ENCODE measurements at places on chromosomes 2 and 18.

DNA sequence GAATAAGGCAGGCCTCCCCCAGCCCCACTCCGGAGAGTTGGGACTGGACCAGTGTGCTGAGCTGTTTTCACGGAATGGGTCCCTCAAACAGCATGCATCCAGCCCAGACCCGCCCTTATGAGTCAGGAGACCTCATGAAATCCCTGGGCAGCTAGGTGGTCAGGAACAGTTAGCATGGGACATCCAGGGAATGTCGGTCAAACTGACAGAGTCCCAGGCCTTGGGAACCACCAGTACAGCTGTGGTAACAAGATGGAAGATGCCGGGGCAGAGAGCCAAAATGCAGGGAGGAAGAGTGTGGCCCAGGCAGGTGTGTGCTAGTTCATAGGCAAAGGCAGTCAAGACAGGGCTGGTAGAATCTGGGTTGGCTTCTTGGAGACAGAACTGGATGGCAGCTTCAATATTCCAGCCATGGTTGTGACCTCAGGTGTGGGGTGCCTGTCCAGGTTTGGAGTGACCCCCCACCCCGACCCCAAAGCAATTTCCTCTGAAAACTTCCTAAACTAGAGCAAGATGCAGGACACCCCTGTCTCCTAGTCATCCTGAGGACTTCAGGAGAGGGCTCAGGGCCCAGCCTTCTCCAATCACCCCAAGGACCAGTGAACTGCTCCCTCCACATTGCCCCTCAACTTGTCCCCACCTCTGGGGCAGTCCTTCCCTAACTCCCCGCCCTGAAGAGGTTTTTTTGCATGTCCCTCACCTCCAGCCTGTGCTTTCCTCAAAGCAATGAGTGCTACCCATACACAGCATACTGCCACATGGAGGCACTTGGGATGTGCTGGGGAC, 46.5 kb downstream of the KCNIP3 start:
- no peak for DNase-seq

GRCh38 chr2:209661286-209661894, 110.2 kb upstream of the UNC80 start:
- no peak for DNase-seq

DNA sequence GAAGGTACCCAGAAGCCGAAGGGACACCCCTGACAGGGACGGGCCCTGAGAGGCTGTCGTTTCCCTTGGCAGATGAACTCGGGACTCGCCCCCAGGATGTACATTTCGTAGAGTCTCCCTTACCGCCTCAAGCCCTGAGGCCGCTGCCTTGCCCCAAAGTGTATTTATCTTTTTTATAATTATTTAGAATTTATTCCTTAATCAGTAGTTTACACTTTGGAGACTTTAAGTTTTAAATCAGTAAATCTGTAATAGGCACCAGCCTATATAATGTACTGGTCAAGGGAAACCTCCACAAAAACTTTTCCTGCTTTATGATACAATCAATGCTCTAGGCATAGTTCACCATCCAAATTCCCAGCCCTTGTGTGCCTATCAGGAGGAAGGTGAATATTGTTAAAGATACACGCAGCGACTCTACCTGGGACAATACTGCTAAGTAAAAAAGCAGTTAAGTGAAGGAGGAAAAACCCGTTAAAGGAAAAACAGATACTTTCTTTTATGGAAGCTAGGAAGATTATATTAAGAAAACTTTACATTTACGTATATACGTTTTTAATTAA, 848 bp downstream of the VRK2 start:
- DNase-seq = no peak

GRCh38 chr2:23925702-23926289, 1.1 kb downstream of the ATAD2B start:
- peak; percentile 39 for DNase-seq

DNA sequence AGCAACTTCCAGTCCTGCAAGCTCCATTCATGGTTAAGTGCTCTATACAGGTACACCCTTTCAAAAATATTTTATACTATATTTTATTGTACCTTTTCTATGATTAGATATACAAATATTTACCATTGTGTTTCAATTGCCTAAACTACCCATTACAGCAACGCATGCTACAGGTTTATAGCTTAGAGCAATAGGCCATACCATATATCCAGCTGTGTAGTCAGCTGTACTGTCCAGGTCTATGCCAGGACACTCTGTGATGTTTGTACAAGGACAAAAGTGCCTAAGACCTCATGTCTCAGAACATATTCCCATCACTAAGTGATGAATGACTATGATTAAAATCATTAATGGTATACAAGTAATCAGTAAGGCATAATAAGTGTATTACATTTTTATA, 368.7 kb downstream of the CMPK2 start:
- no peak for DNase-seq

- no peak for DNase-seq
Measured at GRCh38 chr2:150983314-150983897, 278.3 kb downstream of the RBM43 start.

GRCh38 chr2:37892436-37893114, 32.5 kb upstream of the RMDN2 start:
- no peak for DNase-seq

All from activated CD4-positive, alpha-beta T cell treated with anti-CD3 and anti-CD28 coated beads, Interleukin-2, amount 50 U/mL, for 1 hour (primary cell).